ENCODE measurements at places on chromosomes 6 and 20.

DNA sequence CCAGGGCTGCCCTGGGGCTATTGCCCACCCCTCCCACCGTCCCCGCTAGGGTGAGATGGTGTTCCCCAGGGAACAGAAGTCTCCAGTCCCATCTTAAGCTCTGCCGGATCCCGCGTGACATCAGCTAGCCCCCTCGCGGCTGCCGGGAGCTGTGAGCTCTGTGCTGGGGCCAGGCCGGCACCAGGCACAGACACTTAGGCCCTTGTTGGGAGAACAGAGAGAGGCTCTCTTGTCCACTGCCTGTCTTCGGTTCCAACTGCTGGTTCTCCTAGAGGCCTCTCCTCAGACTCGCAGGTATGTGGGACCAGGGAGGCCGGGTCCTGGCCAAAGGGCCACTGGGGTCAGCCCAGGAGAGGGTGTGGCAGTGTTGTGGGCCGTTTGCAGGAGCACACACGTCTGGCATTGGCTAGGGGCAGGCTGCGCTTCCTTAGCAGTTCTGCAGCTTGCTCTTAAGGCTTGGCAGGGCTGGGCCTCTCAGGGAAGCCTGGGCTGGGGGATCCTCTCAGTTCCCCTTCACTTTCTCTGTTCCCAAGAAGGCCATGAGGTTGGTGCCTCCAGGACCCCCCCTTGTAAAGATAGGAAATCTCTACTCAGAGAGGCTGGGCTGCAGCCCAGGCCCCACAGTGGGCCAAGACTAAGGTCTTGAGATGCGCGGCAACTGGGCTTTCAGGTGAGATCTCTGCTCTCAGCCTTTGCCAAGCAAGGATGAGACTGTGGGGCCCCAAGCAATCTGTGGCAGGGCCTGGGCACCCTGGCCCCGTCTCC, 6.3 kb downstream of the SGK2 start:
- DNase-seq: no peak

DNA sequence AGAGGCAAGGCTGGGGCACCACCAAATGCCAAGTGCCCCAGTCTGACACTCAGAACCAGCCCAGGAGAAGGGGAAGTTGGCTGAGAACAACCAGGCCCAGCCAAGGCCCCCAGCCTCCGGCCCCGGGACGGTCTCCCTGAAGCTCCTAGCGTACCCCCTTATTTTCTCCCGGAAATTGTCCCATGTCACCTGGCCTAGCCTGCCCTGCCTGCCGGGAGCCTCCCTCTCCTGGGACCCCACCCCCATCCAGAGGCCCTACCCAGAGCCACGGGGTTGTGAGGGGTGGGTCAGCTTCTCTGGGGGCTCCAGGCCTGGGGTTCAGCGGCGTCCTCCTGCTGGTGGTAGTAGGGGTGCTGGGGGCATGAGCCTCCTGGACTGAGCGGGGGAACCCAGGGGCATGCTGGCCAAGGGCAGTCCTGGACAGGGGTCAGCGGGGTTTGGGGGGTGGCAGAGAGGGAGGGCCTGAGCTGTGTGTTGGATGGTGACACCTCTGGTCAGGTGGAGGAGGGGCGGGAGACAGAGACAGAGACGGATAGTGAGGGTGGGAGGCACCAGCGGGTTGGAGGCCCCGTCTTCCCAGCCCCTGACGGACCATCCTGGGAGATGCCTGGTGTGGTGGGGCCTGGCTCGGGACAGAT, 7.9 kb upstream of the SLCO4A1 start:
- DNase-seq: no peak

DNA sequence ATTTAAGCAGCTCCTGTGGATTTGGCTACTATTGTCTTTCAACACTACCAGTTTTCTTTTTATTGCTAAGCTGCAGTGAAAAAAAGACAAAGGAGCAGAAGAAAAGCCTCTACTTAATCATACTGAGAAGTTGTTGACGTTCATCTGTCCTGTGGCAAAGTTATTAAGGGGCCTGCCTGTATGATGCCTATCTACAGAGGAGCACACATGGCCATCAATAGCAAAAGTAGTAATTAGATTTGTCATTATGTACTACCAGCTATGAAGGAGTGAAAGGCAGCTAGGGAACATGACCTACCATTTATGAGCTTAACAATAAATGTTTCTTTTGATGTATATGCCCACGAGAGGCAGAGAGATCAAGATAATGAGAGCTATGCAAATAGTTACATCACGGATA, 620.9 kb downstream of the PHF3 start:
- no peak for DNase-seq

DNA sequence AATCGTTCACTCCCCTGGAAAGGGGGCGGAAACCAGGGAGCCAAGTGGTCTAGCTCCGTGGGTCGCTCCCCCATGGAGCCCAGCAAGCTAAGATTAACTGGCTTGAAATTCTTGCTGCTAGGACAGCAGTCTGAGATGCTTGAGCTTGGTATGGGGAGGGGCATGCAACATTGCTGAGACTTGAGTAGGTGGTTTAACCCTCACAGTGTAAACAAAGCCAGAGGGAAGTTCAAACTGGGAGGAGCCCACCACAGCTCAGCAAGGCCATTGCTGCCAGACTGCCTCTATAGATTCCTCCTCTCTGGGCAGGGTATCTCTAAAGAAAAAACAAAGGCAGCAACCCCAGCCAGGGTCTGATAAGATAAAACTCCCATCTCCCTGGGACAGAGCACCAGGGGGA, 43.2 kb downstream of the COL21A1 start:
- DNase-seq: no peak

- DNase-seq: no peak
These were observed 19.1 kb downstream of the ANKS1A start for GRCh38 chr6:34908194-34908593.

DNA sequence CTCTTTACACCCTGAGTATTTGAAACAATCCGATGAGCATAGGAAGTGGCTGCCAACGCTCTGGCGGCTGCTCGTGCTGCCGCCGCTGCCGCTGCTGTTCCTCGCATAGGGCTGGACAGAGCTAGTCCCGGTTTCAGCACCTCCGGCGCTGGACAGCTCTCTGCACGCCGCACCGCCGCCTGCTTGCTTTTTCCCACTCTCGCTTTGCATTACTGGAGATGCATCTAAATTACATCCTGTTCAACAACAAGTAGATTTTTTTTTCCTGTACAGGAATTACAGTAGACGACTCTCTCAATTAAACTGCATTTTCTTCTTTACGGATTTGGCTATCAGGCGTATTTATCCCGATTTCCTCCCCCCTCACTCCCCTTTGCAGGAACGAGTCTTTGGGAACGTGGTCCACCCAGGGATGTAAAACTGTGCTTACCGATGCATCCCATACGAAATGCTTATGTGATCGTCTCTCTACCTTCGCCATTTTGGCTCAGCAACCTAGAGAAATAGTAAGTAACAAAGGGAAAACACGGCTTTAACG, 563.8 kb downstream of the LMBRD1 start:
- no peak for DNase-seq

- no peak for DNase-seq
These were observed 224.0 kb downstream of the SMOC2 start for GRCh38 chr6:168664956-168665355.

DNA sequence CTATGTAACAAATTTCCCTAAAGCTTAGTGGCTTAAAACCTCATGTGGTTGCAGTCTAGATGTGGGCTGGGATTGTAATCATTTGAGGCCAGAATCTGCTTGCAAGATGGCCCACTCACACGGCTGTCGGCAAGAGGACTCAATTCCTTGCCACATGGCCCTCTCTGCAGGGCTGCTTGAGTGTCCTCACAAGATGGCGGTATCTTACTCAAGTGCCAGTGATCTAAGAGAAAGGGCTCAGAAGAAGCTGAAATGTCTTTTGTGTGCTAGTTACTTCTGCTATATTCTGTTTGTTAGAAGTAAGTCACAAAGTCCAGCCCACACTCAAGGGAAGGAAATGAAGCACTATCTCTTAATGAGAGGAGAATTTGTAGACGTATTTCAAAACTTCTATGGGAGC, 47.1 kb upstream of the PMEPA1 start:
- DNase-seq: no peak

DNA sequence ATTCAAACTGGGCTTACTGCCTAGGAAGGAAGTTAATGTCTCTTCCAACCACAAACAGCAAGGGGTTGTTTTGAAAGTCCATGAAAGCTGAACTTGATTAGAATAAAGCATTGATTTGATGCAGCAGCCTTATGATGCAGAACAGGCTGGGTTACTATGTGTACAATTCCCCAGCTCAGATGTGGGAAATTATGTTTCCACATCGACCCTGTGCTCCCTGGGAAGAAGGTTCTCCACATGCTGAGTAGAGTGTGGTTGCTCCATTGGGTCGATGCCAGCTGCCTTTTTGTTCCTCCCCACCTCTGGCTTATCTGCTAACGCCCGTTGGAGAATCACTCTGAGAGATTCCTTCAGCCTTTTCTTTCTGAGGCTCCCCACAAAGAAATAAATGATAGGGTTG, 1.2 kb downstream of the MAS1L start:
- DNase-seq: no peak

GRCh38 chr20:13022401-13023155, 13.8 kb downstream of the SPTLC3 start:
- no peak for DNase-seq

DNA sequence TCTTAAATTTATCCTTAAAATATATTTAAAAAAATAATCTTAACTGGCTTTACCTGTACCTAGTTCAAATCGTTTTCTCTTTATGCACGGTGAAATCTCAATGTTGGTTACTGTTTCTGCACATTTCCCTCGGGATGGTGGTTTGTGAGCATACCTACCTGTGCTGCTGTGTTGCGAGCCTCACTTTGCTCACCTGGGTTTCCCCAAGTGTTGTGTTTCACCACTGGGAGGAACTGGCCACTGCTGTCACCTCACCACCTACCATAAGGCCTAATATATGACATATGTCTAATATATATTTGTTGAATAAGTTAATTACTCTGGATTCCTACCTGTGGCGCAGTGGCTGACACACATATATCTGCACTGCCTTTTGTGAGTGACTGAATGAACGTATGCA, 493.5 kb upstream of the FLRT3 start:
- DNase-seq: no peak

- no peak for DNase-seq
These were observed 9.5 kb upstream of the HLA-DOA start for GRCh38 chr6:33018904-33019303.

- DNase-seq: no peak
These were observed 10.3 kb downstream of the MTO1 start for GRCh38 chr6:73471686-73472290.

DNA sequence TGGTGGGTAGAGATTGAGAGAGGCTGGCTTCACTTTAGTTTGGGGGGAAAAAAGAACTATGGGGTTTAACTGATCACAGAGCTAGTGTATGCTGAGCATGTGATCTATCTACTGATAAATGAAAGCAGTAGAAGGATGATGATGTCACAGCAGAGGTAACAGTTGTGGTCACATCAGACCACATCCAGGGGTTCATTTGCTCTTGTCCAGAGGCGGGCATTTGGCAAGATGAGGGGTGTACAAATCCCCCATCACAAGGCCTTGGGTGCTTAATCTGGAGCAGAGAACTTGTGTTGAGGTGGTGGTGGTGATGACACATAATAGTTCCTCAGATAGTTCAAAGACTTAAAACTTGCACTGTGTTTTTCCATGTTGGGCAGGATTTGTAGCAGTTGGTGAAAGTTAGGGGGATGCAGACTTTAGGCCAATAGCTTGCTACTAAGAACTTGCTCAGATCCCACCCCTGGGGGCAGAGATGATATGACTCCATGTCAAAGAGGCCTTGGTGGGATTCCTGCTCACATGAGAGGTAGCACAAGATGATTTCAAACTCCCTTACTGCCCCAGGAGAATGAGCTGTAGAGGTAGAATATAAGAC, 63.4 kb downstream of the PRDM1 start:
- no peak for DNase-seq

- no peak for DNase-seq
These were observed 189.9 kb upstream of the EYA4 start for GRCh38 chr6:133051240-133051639.

- no peak for DNase-seq
These were observed 23.5 kb downstream of the TM9SF4 start for GRCh38 chr20:32132911-32133549.

DNA sequence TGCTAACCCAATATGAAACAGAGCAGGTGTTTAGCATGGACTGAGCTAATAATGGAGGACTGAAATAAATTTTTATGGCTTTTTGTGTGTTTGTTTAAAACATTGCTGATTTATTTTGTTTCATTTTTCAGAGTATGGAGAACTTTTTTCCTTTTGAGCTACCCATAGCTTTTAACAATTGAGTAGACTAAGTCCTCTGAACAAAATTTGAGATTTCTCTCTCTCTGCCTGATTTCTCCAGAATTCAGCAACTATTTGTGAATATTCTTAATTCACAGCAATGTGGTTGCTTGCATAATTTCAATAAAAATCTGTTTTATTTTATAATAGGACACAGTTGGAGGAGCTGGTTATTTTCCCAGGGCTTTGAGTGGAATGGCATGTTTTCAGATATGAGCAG, 103.7 kb downstream of the TPBG start:
- no peak for DNase-seq

DNA sequence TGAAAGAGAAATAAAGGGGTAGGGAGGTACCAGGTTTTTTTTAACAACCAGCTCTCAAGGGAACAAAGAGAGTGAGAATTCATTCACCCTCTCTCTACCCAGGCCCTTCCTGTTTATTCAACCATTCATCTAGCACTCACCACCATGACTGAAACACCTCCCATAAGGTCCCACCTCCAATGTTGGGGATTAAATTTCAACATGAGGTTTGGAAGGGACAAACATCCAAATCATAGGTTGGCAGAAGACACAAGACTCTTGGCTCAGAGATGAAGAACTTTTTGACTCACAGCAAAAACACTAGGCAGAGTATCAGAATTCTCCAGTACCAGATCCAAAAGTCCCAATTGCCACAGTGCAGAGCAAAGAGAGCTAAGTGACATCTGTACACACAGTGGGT, 186.3 kb downstream of the EDN1 start:
- DNase-seq: no peak

GRCh38 chr6:155384321-155384952, 70.2 kb upstream of the TFB1M start:
- no peak for DNase-seq

- DNase-seq: no peak
These were observed 244.8 kb upstream of the TENT5A start for GRCh38 chr6:81997090-81997926.

DNA sequence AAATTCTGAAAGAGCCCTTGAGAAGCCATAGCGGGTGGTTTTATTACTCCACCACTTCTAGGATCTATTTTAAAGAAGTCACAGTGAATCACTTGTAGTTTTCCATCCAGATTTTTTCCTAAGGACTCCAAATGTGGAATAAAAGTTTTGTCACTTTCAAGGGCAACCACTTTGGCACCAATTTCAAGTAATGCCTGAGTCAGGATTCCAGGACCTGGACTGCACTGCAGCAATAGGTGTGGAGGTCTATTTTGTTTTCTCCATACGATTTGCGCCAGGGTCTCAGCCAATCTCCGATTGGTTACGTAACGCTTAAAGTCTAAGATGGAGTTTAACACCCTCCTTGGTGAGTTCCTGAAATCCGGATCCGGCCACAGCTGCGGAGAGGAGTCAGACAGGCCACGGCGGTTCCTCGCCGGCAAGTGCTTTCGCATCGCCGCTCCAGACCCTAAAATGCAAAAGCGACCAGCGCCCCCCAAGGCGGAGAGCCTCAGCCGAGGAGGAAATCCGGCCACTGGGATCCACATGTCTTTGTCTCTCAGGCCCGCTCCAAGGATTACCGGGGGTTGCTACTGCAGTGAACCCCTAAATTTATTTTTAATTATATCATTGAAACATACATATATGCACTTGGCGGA, 18.6 kb upstream of the PPP1R3G start:
- no peak for DNase-seq

Data from stimulated activated CD4-positive, alpha-beta T cell treated with anti-CD3 and anti-CD28 coated beads, Interleukin-12 subunit alpha, Interleukin-12 subunit beta, amount 100 ng/mL, for 24 hours (primary cell).